Kidney glomerular epithelial cell (primary cell): ENCODE measurements at places on chromosomes 13 and 19.

DNA sequence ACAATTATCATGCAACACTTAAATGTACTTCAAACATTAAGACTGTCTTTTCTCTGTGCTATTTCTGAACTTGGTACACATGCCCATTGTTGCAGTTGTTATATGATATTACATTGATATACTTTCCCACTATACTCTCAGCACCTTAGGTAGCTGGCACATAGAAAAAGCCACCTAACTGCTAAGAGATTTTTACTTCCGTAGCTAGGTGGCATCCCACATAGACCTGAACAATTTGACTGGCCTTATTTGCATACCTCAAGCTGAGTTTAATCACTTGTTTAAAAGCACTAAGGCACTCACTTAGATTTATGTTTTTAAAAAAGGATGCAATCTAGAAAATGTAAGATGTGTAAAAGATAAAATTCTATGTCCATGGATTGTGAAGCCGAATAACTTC, 194.2 kb downstream of the POU4F1 start:
- no peak for DNase-seq

- peak; percentile 50 for DNase-seq
Measured at GRCh38 chr13:40789275-40790153, at the start of gene SLC25A15. TSS of gene SLC25A15 (plus strand) at chr13:40789611. CDS start at chr13:40793227, 3,616 bp downstream.

DNA sequence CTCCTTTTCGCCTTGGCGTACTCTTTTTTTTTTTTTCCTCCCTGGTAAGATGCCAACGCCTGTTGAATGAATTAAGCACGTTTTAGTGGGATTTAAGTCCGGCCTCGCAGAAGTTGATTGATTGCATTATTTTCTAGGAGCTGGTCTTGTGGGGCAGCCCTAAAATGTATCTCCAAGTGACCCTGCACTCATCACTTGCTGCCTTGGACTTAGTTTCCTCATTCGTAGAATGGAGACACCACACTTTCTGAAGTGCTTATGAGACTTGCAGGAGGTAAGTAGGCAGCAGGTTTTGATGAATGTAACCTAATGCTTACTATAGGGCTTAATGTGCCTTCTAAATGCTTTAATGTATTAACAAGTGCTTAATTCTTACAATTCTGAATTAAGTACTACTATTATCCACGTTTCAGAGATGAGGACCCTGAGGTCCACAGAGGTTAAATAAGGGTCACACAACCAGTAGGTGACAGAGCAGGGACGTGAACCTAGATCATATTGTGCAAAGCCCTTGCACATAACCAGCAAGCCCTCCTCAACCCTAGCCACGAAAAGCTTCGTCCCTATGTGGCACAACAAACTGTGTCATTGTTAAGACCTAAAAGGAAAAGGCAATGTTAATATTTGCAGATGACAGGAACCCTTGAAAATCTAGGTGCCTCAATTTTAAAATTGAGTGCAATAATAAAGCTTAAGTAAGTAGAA, 514 bp upstream of the ARGLU1 start:
- DNase-seq, result no peak

GRCh38 chr19:28468701-28469459, 744.1 kb downstream of the UQCRFS1 start:
- DNase-seq, result peak; percentile 46

DNA sequence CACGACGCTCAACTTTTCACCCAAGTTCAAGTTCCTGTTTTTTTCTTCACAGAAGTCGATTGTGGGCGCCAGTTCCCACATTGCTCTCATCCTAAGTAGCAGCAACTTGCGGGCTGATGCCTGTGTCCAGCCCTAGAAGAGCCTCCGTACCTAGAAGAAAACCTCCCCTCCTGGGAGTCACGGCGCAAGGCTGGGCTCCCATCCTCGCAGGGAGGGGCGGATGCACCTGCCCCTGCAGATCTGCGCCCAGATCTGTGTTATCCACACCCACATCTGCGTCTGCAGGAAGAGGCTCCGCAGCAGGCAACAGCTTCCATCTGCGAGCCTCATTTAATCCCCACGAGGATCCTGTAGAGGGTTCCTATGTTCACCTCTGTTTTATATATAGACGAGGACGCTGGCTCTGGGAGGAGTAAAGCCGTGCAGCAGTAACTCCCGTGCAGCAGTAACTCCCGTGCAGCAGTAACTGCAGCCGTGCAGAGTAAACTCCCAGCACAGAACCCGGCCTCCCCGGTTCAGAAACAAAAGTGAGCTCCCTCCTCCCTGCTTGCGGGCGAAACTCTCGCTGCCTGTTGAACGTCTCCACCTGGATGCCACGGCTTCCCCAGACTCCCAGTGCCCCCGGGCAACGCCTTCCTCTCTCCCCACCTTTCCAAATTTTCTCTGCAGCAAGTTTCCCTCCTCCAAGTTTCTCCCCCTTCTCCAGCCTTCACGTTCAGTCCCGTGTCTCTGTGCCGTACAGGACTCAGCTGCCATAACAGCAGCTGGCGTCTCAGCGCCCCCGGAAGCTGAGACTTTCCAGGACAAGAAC, 23.5 kb upstream of the LAIR1 start:
- no peak for DNase-seq

GRCh38 chr13:26695891-26696311, 64.7 kb downstream of the GPR12 start:
- no peak for DNase-seq

- DNase-seq, result no peak
Measured at GRCh38 chr13:93788456-93788855, 561.8 kb downstream of the GPC6 start.

DNA sequence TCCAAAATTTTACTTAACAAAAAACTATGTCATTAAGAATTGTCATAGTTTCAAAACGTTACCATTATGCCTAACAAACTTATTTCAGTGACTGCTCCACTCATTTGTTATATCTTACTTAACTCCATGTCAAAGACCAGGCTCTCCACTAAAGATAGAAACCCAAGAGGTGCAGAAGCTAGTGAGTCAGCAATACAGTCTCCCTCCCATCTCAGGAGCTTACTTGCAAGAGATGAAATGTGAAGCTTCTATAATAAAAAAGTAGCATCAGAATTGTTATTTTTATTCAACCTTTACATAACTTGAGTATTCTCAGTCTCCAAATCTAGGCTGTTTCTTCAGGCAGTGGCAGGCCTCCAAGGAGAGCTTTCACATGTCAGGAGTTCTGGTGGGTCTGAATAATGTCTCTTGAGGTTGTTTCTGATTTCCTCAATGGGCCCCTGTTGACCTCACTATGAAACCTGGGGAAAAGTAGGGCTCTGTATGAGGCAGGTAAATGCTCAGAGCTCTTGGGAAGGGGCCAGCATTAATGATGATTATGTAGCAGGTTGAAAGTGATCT, 242.0 kb downstream of the NDFIP2 start:
- no peak for DNase-seq

DNA sequence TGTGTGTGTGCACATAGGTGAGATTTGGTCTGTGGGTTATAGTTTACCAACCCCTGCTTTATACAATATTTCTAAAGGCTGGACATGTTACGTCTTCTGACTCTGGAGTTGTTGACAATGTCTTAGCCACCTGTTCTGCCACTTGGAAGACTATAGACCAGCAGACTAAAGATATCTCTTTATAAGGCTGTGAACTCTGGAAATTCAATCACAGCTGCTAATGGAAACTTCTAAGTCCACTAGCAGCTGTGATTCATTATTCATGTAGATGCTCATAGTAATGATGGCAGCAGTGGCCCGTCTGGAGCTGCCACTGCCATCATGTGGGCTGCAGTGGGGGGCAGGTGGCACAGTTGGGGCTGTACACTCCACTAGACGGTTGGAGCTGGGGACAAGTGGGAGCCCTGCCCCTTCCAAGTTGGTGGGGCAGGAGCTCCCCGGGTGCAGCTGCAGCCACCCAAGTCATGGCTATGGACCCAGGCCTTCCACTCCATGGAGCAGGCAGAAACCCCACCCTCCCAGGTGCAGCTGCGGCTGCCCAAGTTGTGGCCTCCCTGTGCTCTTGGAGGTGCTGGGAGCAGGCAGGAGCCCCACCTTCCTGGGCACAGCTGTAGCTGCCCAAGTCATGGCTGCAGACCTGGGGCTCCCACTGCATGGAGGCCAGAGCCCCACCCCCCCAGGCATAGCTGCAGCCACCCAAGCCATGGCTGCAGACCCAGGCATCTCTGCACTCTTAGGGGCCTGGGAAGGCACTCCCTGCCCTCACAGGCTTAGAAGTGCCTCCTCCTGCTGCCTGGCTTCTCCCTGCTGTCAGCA, 8.8 kb downstream of the IGFL4 start:
- no peak for DNase-seq

DNA sequence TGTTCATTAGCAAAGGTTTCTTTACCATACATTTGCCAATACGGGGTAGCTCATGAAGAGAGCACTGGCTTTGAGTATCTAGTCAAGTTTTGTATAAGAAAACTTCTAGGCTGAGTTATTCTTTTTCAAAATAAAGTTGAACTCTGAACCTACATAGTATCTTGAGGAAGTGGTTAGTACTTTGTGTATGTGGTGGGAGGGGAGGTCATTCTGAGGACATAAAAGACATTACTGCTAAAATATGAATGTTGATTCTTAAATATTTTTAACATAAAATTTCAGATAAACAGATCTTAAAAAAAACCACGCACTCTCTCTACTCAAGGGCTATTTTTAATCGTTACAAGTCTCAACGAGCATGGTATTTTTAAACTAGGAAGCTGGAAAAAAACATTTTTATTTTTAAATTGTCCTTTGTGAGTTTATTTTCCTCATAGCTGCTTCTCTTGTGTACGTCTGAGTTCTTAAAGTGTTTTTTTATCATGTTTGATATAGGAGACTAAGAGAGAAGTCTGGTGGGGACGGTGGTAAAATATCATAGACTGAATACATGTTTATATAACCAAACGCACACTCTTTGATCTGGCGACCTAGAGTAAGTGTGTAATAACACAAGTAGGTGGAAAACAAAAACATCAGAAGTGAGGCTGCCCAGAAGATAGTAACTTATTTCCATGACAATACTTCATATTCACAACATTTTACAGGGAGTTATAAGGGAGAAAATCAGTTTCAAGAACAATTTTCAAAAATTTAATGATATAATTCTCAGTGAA, 118.0 kb upstream of the POSTN start:
- DNase-seq, result no peak

- DNase-seq, result no peak
Measured at GRCh38 chr13:54928071-54928470, 1899.5 kb downstream of the OLFM4 start.

GRCh38 chr13:49419276-49419675, 24.6 kb downstream of the CAB39L start:
- peak; percentile 17 for DNase-seq

DNA sequence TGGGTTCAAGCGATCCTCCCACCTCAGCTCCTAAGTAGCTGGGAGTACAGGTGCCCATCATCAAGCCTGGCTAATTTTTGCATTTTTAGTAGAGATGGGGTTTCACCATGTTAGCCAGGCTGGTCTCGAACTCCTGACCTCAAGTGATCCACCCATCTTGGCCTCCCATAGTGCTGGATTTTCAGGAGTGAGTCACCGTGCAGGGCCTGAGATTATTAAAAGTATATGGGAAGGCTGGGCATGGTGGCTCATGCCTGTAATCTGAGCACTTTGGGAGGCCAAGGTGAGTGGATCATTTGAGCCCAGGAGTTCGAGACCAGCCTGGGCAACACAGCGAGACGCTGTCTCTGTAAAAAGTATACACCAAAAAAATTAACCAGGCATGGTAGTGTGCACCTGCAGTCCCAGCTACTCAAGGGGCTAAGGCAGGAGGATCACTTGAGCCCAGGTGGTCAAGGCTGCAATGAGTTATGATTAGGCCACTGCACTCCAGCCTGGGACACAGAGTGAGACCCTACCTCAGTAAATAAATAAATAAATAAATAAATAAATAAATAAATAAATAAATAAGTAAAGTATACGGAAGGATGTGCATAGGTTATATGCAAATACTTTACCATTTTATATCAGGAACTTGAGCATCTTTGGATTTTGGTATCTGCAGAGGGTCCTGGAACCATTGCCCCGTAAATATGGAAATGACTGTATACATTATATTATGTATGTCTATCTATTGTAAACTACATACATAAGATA, 854 bp downstream of the IL12RB1 start:
- DNase-seq, result no peak

DNA sequence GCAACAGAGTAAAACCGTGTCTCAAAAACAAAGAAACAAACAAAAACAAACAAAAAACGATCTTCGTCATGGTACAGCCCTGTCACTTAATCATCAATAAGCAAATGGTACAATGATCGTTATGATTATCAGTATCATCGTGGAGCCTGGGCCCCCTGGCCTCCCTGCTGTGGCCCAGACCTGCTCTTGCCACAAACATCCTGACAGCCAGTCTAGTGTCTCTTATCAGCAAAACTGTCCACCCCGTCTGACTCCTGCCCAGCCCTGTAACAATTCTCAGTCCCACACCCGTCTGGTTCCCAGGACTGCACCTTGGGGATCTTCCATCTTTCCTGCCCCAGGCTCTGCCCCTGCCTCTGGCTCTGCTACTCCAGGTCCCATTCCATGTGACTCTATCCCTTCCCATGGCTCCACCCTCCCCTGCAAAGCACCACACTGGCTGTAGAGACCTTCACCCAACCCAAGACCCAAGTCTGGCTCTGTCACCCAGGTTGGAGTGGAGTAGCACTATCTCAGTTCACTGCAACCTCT, 5.7 kb downstream of the ZNF653 start:
- no peak for DNase-seq

- DNase-seq, result no peak
Measured at GRCh38 chr13:110517505-110518225, 43.9 kb downstream of the RAB20 start.

DNA sequence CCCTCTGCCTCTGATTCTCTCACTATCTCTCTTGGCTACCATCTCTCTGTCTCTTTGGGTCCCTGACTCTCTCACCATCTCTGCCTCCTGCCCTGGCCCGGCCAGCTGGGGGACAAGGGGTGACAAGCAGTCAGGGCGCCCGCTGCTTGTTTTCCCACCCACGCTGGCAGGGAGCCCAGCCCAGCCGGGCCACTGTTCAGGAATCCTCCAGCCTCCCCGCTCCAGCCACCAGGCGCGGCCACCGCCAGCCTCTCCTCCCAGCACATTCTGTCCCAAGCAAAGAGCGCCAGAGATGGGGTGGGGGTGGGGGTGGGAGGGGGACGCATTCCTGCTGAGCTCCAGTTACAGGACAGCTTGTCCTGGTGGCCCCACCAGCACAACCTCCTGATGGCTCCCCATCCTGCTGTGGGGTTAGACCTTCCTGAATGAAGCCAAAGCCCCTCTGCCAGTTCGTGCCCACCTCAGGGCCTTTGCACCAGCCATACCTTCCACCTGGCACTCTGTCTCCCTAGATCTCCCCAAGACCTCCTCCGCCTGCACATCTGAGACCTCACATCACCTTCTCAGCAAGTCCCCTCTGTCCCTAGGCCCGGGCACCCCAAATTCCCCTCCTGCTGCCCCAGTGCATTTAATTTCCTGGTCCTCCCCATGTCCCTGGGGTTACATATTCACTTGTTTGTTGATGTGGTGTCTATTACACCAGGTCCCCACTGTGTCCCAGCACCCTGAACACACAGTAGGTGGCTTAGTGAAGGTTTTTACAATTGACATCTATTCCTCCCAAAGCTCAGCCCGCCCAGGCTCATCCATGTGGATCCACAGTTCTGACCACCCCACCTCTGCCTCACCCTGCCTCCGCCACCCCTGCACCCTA, 12.5 kb downstream of the ARRDC2 start:
- DNase-seq, result no peak

DNA sequence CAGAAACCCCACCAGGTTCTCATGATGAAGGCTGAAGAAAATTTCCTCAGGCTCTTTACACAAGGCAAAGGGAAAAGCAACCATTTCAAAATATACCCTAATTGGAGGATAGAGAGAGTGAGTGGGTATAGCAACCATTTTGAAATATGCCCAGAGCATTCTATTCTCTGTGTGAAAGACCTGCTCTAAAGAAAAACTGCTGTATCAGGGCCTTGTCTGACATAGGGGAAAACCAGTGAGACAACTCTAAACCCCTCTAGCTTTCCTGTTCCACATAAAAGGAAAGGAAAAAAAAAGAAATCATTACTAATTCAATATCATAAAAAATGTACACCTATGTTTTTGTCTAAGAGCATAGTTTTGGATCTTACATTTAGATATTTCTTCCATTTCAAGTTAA, 42.3 kb downstream of the TPTE2 start:
- DNase-seq, result no peak
